ENCODE measurements at places on chromosomes 1 and 21. TPM values are rescaled to one million over a fixed set of nuclear protein-coding genes. Genes with fewer than 3 reads are reported as not detected.

GRCh38 chr1:175078629-175079028 is 11.0 kb downstream of the TNN start:
- no peak for DNase-seq
- peaks cover 4% of the 10 kb centered on the region for H3K27me3 ChIP-seq
- H3K4me3 ChIP-seq, result no peak overlapping the region
- H3K4me1 ChIP-seq, result no peaks in the 10 kb centered on the region

DNA sequence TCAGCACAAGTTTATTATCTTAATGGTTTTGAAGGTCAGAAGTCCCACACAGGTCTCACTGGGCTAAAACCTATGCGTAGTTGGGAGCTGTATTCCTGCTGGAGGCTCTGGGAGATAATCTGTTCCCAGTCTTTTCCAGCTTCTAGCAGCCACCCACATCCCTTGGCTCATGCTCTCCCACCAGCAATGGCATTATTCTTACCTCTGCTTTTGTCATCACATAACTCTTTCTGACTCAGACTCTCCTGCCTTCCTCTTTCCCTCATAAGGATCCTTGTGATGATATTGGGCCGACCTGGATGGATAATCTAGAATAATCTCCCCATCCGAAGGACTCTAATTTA is 122.2 kb upstream of the PRDX6 start:
- no peak for DNase-seq
- no peaks in the 10 kb centered on the region for H3K36me3 ChIP-seq
- H3K4me1 ChIP-seq, result no peaks in the 10 kb centered on the region
- no peak overlapping the region for H3K27ac ChIP-seq
- H3K27me3 ChIP-seq, result no peaks in the 10 kb centered on the region

DNA sequence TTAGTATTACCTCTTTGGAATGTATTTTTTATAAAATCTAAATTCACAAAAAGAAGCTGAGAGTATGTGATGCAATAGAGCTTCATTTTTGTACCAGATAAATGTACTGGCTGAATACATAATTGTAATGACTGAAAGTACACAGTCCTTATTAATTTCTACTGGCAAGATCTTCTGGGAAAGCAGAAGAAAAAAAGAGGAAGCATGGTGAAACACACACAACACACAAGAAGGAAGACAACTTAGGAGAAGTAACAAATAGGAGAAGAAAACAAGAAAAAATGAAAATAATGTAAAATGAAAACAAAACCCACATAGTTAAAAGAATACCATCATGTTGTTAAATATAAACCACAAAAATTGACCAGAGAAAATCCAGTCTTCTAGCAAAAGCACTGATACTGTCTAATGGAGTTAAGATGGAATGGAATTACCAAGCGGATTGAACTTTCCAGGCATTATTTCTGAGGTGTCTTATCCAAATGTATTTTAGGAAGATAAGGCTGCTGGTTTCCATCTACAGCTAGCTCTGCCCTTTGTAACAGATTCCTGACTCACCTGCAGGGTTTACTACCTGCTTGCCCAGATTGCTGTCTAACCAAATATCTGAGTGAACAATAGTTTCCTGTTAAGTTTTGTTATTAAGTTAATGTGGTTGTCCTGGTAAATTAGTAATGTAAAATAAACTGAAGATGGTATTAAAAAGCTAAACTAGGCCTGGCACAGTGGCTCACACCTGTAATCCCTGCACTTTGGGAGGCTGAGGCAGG is 4.5 kb upstream of the COP1 start:
- H3K36me3 ChIP-seq, result no peaks in the 10 kb centered on the region
- H3K27ac ChIP-seq, result no peak overlapping the region
- no peak overlapping the region for H3K4me3 ChIP-seq

GRCh38 chr1:68953311-68953710 is 456.4 kb upstream of the DEPDC1 start:
- H3K27me3 ChIP-seq, result no peaks in the 10 kb centered on the region
- DNase-seq, result no peak
- no peak overlapping the region for H3K4me3 ChIP-seq
- H3K36me3 ChIP-seq, result no peaks in the 10 kb centered on the region

DNA sequence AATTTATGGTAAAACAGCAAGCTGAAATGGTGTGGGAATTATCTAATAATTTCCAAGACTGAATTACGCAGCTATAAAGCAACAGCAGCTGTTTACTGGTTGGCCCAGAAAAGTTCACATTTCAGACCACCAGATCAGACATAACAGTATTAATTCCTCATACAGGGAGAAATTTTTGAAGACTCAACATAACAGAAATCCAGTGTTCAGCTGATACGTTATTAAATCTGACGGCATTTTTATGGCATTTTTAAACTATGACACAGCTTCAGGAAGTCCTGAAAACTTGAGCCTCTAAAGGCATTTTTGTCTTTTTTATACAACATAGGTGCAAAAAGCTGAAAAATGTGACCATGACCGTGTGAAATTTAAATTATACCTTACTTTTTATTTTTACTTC is 91.2 kb downstream of the APP start:
- H3K36me3 ChIP-seq, result peaks cover 9% of the 10 kb centered on the region
- H3K27ac ChIP-seq, result no peak overlapping the region
- DNase-seq, result no peak
- no peaks in the 10 kb centered on the region for H3K27me3 ChIP-seq

DNA sequence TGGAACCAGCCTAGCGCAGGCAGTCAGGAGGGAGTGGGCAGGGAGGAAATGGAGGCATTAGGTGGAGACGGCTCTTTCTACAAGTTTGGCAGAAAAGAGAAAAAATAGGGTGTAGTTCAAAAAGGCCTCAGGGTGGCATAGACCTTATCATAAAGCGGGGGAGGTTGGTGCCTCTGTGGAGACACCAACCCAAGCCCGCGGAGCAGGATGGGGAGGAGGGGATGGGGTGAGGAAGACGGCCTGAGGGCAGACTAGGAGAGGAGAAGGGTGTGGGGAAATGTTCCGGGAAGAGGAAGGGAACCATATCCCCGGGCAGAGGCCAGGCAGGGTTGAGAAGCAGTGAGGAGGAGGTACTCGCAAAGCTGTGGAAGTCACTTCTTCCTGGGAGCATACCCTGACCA is 17.4 kb upstream of the SHE start:
- no peaks in the 10 kb centered on the region for H3K27me3 ChIP-seq
- no peak overlapping the region for H3K4me3 ChIP-seq
- H3K36me3 ChIP-seq, result no peaks in the 10 kb centered on the region
- no peak for DNase-seq
- H3K27ac ChIP-seq, result no peak overlapping the region

DNA sequence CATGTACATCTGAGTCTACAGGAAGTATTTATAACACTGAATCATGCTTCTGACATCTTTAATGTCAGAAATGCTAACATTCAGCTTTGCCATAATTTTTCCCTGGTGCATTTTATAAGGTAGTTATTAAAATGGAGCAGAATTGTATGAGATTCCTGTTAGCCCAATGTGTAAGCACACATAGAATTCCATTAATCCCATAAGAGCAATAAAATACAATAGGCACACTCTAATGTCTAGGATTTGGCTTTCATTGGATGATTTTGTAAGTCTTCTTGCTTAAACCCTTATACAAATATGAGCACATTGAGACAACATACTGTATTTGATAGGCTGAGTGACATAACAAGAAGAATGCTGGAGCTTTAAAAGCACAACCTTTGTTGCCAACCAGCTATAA is 256.4 kb downstream of the HMCN1 start:
- no peak for DNase-seq
- H3K4me1 ChIP-seq, result no peaks in the 10 kb centered on the region
- H3K4me3 ChIP-seq, result no peak overlapping the region
- H3K36me3 ChIP-seq, result no peaks in the 10 kb centered on the region
- H3K27me3 ChIP-seq, result no peaks in the 10 kb centered on the region

DNA sequence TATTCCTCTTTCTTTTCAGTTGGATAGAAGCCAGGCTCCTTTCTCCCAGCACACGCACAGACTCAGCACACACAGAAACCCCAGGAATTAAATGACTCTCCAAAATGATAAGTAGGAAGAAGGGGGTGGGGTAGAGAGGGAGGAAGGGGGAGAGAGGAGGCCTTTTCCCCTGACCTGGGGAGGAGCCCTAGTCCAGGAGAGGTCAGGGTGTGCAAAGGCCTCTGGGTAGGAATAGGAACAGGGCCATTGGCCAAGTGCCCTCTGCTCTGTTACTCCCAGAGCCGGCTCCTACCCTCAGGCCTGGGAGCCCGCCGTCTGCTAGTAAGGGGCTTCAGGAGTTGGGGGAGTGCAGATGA is 35.6 kb upstream of the PUM1 start:
- H3K4me3 ChIP-seq, result no peak overlapping the region
- H3K27ac ChIP-seq, result no peak overlapping the region
- no peaks in the 10 kb centered on the region for H3K27me3 ChIP-seq
- no peaks in the 10 kb centered on the region for H3K36me3 ChIP-seq
- no peak for DNase-seq

GRCh38 chr21:34737115-34737514 is 68.3 kb downstream of the CLIC6 start:
- H3K4me1 ChIP-seq, result no peaks in the 10 kb centered on the region
- DNase-seq, result no peak
- no peaks in the 10 kb centered on the region for H3K36me3 ChIP-seq
- no peak overlapping the region for H3K27ac ChIP-seq
- no peak overlapping the region for H3K4me3 ChIP-seq
- peaks cover 20% of the 10 kb centered on the region for H3K27me3 ChIP-seq

GRCh38 chr1:236082526-236082925 is 17.6 kb upstream of the NID1 start:
- no peaks in the 10 kb centered on the region for H3K27me3 ChIP-seq
- no peaks in the 10 kb centered on the region for H3K4me1 ChIP-seq
- H3K36me3 ChIP-seq, result no peaks in the 10 kb centered on the region
- H3K4me3 ChIP-seq, result no peak overlapping the region

DNA sequence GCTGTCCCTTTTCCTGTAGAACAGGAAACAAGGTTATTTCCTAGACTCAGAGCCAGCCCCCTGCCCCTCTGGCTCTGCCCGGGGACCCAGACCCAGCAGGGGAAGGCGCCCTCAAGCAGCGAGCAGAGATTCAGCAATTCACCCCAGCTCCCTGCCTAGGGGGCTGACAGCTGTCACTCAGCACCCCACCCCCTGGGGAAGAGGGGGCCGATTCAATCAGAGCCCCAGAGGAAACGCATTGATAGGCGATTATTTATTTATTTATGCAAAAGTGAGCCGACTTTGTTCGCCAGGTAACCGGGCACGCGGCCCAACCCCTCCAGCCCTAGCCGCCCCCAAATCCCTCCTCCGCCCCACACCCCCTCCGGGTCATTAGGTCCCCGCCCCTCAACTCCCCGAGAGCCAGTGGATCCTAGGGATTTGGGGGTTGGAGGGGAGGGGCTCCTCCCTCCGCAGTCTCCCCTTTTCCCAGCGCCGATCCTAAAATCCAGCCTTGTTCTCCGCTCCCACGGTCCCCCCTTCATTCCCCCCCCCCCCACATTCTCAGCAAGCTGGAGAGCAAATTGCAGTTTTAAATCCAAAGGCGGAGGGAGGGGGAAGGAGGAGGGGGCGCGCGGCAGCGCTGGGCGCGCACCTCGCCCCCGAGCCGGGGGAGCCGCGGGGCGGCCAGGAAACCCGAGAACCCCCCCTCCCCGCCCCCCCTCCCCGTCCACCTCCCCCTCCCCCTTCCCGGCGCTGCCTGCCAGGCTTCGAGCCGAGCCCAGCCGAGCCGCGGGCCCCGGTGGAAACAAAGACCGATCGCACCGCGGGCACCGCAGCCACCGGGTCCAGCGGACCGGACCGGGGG is 1.3 kb downstream of the AHDC1 start:
- H3K36me3 ChIP-seq, result no peaks in the 10 kb centered on the region
- no peaks in the 10 kb centered on the region for H3K27me3 ChIP-seq
- H3K27ac ChIP-seq, result peak overlapping the region; percentile 62
- DNase-seq, result peak; percentile 82

- H3K27ac ChIP-seq, result no peak overlapping the region
- H3K27me3 ChIP-seq, result no peaks in the 10 kb centered on the region
- no peak for DNase-seq
- H3K4me3 ChIP-seq, result no peak overlapping the region
Measured at GRCh38 chr1:181972256-181972655, 89.3 kb downstream of the ZNF648 start.

The TNFSF4 gene
- 2.8 TPM for total RNA-seq

The FAM78B gene
- total RNA-seq, result 6.0 TPM

The SPATA45 gene
- total RNA-seq, result not detected
